ENCODE measurements at places on chromosomes 7 and 10.

- DNase-seq = no peak
These were observed 9.0 kb downstream of the SFRP5 start for GRCh38 chr10:97762816-97763215.

DNA sequence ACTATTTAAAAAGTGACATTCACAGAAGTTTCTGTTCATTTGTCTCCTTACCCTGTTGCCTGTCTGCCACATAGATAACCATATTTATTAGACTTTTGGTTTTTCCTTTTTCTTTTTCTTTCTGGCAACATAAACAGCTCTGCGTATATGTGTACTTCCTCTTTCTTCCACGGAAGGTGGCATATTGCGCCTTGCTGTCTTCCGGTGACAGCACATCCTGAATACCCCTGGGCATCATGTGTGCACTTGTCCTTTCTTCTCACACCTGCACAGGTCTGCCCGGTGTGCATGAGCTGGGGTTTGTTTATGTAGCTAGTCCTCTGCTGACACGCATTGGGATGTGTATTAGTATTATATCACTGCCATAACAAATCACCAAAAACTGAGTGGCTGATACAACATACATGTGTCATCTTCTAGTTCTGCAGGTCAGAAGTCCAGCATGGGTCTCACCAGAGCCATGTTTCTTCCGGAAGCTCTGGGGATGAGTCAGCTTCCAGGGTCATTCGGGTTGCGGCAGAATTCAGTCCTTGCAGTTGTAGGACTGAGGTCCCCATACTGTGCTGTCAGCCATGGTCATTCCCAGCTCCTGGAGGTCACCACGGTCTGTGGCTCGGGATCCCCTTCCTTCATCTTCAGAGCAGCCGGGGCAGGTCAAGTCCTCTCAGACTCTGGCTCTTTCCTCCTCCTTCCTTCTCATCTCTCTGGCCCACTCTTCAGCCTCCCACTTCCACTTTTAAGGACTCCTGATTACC lies 596.0 kb upstream of the FOXK1 start:
- no peak for DNase-seq

GRCh38 chr10:111650088-111650487 lies 533.5 kb downstream of the GPAM start:
- DNase-seq = no peak

GRCh38 chr10:6299234-6299633 lies 96.5 kb downstream of the PFKFB3 start:
- DNase-seq = no peak

- no peak for DNase-seq
These were observed 135.2 kb upstream of the PRSS1 start for GRCh38 chr7:142614116-142614515.

GRCh38 chr10:114110174-114110972 lies 63.6 kb downstream of the CCDC186 start:
- DNase-seq = no peak

- DNase-seq = no peak
These were observed 5.0 kb downstream of the COL26A1 start for GRCh38 chr7:101367676-101368075.

DNA sequence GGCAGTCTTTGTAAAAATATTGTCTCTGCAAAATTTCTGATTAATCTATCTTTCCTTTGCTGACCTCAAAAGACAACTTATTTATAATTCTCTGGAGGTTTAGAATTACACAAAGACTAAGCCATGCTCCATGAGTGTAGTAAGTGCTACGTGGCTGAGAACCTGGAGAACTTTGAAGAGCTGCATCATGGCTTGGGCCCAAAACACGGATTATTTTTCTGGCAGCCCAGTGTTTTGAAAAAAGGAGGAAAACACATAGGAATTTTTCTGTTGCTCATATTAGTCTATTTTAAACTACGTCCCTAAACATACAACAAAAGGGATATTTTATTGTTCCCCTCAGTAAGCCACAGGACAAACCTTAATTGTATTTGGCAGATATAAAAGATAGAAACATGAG lies 360.7 kb upstream of the MYO3A start:
- no peak for DNase-seq

DNA sequence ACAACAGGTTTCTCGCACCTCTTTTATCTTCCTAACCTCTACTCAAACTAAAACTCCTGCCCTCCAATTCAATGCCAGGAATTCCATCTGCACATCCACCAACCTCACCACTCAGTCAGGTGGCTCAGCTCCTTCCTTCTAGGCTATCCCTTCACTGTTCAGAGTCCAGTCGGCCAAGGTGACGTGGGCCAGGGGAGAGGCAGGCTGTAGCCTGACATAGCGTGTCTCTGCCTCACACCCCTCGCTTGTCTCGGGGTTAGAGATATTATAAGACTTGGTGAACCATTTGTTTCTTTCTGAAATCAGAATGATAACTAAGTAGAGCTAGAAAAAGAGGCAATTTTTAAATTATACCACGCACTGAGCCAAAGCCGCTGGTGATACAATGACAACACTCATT lies 31.1 kb downstream of the HIPK2 start:
- no peak for DNase-seq

DNA sequence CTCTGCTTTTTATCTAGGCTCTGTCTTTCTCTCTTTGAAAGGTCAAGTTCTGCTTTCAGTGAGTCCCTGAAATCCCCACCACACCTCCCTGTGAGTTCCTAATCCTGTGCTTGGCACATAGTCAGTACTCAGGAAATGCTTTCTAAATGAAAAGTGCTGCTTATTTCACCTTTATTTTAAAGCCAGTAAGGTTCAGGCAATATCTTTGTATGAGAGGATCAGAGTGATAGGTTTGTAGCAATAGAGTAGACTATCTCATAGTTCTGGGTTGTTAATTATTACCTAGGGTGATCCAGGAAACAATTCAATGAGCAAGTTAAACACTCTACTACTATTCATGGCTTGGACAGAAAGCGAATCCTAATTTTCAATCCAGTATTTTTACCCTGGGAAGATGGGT lies 7.4 kb upstream of the LAMB1 start:
- no peak for DNase-seq

- DNase-seq = no peak
These were observed 49.9 kb downstream of the PITRM1 start for GRCh38 chr10:3122486-3123205.

- no peak for DNase-seq
These were observed 24.3 kb downstream of the GRID1 start for GRCh38 chr10:86342111-86342863.

DNA sequence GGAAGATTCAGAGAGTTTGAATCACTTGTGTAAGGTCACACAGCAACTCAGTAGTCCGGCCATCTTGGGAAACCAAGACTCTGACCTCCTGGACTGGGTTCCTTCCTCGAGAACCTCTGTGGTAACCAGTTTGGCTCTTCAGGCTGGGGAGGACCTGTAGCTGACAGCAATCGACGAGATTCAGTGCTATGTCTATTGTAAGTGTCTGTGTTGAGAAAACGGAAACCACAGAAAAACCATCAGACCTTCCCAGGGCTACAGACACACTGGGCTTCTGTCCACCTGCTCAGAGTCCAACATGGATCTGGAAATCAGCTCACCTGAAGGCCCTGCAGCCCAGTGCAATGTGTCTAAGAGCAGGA lies 403.7 kb downstream of the RPS24 start:
- DNase-seq = no peak

Data from GM04504 (cell line).